ENCODE measurements at places on chromosomes 2 and 18.
A peak's percentile ranks its signal among the peaks of the same experiment; 100 is the strongest.

DNA sequence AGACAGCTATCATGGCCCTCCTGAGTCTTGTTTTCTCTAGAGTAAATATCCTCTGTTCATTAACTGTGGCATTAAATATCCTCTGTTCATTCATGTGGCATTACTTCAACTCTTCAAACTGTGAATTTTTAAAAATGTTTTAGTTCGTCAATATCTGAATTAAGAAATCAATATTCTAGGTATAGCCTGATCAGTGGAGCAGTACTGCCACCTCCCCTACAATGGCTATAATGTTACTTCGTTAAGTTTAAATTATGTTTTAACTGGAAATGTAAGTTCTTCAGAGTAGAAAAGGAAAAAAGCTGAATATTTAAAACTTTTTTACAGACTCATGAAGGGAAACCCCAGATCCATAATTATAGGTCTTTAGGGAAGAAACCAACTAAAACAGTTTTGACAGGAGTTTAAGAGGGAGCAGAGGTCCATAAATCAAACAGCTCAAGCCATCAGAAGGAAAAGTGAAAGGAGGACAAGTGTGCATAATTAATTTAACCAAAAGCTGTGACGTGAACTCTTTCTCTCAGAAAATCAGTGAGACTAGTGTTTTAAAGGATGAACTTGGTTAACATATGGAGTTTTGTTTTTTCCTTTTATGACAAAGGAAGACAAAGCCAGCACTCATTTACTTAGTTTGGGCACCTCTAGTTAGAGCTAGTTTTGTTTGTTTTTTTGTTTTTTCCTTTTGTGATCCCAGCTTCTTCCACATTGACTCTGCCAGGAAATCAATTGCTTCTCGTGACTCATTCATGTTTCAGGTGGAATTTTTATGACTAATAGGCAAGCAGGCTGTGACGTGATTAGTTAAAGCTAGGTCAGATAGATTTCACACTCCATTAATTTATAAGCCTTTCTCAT, 44.9 kb downstream of the RBBP8 start:
- DNase-seq: peak; percentile 27

- no peak for DNase-seq
These were observed 137.1 kb downstream of the ZEB2 start for GRCh38 chr2:144382849-144383248.

GRCh38 chr2:26668041-26668440, 24.5 kb upstream of the KCNK3 start:
- no peak for DNase-seq

DNA sequence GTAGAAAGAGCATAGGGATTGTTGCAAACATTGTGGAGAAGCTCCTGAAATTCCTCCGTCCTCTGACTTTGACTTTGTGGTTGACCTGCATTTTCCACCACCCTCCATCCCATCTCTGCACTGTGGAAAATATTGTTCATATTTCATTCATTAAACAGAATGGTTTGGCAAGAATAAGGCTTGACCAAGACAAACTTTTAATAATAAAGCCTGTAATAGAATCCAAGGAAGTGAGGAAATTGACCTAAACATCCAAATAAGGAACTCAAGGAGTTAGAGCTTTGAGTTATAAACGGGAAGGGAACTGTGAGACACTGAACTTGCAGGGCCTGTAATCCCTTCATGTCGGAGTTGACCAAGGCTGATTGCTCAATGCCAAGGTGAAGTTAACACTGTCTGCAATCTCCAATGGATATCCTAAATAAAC, 115.2 kb downstream of the GFPT1 start:
- peak; percentile 44 for DNase-seq

DNA sequence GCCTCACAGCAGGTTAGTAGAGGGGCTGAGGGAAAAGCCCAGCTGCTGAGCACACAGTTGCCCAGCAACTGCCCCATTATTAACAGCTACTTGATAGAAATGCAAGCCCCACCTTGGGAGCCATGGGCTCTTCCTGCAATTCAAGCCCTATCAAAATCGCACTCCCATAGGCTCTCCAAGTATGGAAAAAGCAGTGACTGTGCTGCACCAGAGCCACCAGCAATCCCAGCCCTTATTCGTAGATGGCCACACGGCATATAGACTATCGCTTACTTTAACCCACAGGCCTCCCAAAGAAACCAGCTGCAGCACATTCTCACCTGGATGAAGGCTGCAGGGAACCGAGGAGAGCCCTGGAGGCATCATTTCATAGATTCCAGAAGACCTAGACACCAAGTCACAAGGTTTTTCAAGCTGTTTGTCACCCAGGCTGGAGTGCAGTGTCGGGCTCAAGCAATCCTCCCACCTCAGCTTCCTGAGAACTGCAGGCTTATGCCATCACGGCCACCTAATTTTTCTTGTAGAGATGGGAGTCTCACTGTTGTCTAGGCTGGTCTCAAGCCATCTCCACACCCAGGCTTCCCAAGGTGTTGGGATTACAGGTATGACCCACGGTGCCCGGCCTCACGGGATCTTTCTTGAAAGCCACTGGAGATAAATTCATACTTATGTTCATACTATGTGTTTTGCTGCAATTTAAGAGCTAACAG, 11.3 kb downstream of the NCL start:
- DNase-seq: no peak

DNA sequence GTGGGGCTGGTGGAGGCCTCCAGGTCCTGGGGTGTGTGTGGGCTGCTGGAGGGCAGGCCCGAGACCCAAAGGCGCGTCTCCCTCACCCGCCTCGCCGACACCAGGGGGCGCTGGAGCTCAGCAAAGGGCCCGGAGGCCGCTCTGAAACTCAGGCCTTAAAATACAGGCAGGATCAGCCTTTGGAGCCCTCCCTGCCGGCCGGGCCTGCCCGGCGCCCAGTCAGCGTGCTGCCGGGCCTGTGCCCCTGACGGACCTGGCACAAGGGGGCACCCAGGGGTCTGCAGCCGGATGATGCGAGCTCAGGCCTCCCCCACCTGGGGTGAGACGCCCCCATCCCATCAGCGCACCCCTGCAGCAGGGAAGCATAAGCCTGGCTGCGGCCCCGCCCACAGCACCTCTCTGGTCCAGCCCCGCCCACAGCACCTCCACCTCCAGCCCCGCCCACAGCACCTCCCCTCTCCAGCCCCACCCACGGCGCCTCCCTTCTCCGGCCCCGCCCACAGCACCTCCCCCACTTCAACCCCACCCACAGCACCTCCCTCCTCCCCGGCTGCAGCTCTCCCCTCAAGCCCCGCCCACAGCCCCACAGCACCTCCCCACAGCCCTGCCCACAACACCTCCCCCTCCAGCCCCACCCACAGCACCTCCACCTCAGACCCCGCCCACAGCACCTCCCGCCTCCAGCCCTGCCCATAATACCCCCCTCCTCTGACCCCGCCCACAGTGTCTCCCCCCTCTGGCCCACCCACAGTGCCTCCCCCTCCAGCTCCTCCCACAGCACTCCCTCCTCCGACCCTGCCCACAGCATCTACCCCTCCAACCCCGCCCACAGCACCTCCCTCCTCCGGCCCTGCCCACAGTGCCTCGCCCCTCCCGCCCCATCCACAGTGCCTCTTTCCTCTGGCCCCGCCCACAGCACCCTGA, 92.8 kb upstream of the OTOS start:
- DNase-seq: peak; percentile 39

- DNase-seq: no peak
These were observed 7.2 kb downstream of the BABAM2 start for GRCh38 chr2:27897717-27898116.

DNA sequence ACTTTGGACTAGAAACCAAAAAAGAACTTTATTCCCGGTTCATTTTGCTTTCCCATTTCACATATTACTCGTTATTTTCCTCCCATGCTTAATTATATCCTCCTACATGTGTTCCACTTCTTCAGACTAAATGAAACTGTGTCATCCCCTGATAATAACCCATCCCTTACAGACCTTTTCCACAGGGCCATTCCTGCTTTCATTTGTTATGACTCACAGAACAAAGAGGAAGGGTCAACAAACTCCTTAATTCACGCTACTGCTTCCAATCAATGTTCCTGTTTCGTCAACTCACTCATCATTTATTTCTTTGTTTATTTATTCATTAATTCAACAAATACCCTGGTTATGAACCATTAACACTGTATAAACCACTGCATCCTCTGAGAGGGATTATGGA, 104.5 kb downstream of the ZEB2 start:
- DNase-seq: no peak

DNA sequence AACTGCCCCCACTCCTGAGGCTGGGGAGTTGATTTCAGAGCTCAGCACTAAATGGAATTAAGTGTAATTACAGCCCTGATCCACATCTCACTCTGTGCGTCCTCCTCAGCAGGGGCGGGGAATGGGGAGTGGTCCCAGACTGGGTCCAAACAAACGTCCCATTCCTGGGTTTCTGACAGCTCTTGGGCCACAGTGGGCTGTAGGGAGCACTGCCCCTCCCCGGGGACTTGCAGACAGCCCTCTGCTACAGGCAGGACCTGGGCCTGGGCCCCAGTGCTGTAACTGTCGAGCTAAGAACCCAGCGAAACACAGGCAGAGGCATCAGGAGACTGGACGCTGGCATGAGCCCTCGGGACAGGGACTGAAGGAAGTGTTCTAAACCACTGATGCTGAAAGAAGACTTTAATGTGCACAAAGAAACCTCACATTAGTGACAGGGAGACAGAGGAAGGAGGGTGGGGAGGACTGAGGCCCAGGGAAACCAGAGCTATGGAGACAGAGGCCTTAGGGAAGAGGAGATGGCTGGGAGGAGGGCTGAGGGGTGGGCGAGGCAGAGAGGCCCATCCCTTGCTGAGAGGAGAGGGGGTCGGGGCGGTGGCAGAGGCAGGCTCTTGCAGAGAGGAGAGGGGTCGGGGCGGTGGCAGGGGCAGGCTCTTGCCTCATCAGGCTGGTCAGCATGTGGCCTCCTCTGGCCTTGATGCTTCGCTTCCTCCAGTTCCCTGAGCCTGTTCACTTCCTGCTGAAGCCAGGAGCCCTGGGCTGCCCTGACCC, 5.8 kb upstream of the SEMA4C start:
- no peak for DNase-seq

- no peak for DNase-seq
These were observed 263.7 kb downstream of the ALK start for GRCh38 chr2:29657674-29658073.

DNA sequence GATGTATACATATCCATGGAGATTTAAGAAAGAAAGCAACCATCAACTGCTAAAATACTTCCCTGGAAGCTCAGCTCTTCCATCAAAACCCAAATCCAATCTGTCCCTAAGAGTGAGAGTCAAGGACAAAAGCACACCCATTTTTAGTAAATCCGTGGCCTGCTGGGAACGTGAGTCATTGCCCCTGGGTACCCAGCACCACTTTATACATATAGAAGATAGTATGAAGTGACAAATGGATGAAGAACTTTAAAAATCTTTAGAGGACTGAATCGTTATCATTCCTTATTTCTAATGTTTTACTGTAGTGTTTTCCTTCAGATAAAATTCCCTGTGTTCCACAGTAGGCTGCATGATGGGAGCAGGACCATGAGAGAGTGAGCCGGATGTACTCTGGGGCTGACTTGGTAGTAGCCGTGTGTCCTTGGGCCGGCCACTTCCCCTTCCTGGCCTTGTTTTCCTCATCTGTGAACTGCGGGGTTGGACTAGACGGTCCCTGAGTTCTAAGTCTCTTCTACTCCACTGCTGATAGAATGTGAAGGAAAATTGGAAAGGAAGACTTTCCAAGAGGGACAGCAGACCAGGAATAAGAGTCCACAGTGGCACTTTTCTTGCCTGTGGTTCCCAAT, 28.5 kb upstream of the CEP68 start:
- no peak for DNase-seq

DNA sequence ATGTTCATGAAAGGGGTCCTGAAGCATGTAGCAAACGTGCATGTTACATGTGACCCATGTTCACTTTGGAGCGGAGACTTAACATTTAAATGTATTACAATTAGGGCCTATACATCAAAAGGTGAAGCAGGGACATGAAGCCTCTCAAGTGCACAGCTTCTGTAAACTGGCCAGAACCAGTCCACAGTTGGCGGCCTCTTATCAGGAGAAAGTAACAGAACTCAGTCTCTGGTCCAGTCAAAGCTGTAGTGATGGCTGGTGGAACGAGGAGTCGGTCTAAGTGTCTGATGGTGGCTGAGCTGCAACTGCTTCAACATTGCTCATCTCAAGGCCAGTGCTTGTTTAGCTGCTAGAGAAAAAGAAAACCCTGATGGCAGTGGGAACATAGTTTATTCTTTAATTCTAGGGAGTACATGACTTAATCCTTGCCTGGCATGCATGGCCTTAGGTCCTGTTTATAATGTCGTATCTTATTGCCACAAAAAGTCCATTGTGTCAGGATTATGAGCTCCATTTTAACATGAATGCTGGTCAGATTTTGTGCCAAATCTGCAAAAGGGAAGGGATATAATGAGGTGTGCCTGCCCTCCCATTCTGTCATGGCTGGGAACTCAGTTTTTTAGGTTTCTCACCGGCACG, 22.2 kb upstream of the YES1 start:
- DNase-seq: no peak

- no peak for DNase-seq
These were observed 8.1 kb upstream of the IL1A start for GRCh38 chr2:112792419-112792818.

DNA sequence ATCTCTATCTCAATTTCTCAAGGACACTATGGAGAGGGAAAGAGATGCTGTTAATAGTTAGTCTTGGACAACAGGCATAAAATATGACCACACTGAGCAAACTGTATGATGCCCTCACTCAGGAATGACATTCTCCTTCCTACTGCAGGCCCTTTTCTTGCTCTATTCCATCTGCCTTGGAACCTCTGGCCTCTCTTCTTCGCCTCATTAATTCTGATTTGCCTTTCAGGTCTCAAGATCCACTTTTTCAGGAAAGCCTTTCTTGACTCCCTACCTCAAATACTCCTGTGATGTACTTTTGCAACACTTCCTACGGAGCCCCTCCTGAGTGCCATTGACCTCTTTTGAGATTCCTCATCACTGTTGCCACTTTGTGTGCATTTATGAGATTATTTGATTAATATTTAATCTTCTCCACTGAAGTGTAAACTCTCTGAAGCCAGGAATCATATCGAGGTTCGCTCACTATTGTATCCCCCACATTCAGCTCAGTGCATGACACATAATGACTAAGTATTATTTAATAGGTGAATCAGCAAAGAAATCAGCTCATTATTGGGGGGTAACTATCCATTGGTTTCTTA, 21.3 kb upstream of the SPP2 start:
- DNase-seq: no peak

GRCh38 chr2:205540036-205540435, 142.3 kb upstream of the NRP2 start:
- DNase-seq: no peak

DNA sequence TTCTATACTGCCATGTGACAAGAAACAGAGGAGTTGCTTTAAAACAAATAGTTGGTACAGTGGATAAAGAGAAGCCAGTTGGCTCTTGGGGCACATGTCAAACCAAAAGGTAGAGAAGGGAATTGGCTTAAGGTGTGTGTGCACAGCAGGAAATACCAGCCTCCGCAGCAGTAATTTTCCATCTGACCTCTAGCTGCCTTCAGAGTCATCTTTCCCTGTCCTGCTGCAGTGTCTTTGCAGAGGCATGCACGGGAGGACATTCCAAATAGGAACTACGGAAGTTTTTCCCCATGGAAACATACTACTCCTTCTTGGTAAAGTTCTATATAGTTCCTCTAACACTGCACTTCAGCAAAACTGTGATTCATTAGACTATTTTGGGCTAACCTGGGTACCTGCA, 99.5 kb downstream of the RAB3GAP1 start:
- DNase-seq: no peak

Data from AG09319 (cell line).